Right renal pelvis (tissue), 4 donors: ENCODE measurements at places on chromosomes 4 and X. TPM values are rescaled to one million over a fixed set of nuclear protein-coding genes. Genes with fewer than 3 reads are reported as not detected.

- DNase-seq: no peak
Observed at GRCh38 chr4:164771088-164771487, 17.2 kb downstream of the SMIM31 start.

DNA sequence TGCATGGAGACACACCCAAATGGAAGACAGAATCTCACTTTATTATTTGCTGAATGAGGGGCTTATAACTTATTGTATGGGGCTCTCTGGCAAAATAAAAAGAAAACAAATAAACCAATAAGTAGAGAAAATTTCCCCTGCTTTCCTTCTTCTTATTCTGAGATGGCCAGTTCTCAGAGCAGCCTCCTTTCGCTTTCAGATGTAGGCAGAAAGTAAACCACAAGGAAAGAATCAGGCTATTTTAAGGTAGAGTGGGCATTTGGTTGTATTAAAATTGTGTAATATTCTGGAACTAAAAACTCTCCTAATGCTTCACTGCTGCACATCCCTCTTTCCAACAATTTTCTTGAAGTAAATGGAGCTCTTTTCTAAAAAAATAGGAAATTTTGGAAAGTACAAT is 241.8 kb downstream of the GALNTL6 start:
- DNase-seq: no peak

DNA sequence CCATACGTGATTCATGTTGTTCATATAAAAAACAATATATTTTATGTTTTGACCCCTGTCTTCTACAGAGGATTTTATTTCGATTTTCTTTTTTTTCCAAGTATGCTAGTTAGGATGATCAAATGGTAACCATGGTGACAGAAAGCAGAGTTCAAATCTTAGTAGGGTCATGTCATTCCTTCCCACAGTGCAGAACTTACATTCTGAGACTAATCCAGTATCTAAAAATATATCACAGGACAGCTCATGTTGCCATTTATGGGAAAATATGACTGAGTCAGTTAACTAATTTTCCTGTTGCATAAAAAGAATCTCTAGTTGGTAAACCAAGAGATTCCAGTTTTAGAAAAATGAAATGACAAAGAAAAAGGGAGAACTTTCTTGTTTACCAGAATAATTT is 209.5 kb downstream of the PARM1 start:
- DNase-seq: no peak

GRCh38 chr4:184382189-184382846 is 92.0 kb downstream of the IRF2 start:
- no peak for DNase-seq

- DNase-seq: no peak
Observed at GRCh38 chrX:85084770-85085393, 81.2 kb downstream of the APOOL start.

GRCh38 chr4:137961051-137961438 is 281.1 kb downstream of the SLC7A11 start:
- DNase-seq: no peak

DNA sequence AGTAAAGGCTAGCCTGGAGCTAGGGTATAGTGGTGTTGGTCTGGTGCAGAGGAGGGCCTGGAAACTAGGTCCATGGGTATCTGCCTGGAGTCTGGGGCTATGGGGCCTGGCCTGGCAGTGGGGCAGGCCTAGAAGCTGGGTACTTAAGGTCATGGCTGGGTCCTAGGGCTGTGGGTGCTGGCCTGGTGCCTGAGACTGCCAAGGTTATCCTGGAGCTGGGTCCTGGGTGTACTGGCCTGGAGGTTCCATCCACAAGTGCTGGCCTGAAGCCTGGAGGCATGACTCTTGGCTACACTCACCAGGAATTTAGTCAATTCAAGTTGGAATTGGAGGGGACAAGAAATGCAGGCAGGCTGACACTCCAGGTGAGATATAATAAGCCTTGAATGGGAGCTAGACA is 108.4 kb upstream of the ZCCHC13 start:
- DNase-seq: no peak

DNA sequence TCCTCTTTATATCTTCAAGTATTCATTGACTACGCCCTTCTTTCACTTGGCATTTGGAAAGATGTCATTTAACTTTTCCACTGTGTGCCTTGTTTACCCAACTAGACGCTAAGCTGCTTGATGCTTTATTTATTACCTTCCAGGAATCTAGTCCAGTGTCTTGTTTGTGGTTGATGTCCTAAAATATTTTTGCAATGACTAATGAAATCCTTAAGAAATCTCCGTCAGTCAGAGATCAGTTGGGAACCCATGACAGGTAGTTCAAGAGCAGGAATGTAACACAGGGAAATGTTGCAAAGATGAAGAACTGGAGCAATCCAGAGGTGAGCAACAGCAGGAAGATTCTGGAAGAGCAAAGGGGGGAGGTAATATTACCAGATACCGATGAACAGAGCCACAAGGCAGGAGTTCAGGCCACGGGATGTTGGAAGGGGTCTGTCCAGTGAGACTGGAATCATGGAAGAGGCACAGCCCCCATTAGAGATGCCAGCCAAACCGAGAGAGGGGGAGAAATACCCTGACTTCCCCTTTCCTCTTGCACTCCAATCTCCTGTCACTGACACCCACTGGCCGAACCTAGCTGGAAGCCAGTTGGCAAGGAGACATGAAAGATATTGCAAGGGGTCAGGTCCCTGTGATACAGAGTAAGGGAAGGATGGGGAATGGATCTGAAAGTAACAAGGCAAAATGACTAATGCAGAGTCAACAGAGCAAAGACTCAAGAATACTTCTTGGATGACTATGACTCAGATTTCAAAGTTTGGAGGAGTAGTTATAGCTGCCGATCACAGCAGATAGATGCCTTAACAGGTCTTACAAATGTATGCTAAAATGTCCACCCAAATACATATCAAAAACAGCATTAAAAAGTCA is 62.7 kb upstream of the PHKA2 start:
- no peak for DNase-seq

DNA sequence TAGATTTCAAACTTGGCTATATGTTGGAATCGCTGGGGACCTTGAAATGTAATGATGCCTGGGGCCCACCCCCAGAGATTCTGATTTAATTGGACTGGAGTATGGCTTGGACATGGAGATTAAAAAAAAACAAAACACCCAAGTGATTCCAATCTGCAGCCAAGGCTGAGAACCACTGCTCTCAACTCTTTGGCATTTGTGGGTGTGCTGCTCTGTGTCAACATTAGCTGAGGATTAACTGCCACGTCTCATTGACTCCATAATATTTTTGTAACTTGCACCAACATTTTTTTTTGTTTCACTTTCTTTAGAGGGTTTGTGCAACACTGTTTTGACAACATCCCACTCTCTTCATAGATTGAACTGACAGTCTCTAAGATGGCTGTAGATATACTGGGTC is 41.1 kb upstream of the PDK3 start:
- no peak for DNase-seq

DNA sequence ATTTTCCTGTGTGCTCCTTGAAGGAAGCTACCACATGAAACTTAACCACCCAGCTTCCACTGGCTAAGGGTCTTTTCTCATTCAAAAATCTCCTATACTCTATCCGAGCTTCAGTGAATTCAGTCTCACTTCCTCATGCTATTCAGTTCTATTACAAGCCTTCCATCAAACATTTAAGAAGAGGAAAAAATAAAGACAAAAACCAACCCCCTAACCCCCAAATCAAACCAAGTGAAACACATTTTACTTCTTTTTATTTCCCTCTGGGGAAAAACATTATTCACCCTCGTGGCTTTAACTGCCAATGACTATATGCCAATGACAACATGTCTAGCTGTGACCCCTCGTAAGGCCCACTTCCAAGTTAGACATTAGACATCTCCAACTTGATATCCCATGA is 16.2 kb upstream of the WDR19 start:
- DNase-seq: no peak

GRCh38 chr4:53003959-53004358 is 141.8 kb downstream of the RASL11B start:
- DNase-seq: no peak

DNA sequence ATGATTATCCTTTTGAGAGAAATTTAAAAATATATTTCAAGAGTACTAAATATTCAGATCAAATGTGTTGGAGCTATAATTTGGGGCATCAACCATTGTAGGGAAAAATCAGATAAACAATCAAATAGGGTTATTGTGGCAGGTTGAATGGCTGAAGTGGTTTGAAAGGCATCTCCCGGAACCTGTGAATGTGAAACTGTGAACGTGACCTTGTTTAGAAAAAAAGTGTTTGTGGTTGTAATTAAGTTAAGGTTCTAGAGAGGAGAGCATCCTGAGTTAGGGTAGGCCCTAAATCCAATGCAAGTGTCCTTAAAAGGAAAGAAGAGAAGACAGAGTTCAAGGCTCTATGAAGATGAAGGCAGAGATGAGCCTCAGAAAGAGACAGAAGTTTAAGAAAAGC is 37.4 kb downstream of the ADGRA3 start:
- no peak for DNase-seq

GRCh38 chr4:8317474-8317873 is 47.9 kb downstream of the HTRA3 start:
- DNase-seq: no peak

DNA sequence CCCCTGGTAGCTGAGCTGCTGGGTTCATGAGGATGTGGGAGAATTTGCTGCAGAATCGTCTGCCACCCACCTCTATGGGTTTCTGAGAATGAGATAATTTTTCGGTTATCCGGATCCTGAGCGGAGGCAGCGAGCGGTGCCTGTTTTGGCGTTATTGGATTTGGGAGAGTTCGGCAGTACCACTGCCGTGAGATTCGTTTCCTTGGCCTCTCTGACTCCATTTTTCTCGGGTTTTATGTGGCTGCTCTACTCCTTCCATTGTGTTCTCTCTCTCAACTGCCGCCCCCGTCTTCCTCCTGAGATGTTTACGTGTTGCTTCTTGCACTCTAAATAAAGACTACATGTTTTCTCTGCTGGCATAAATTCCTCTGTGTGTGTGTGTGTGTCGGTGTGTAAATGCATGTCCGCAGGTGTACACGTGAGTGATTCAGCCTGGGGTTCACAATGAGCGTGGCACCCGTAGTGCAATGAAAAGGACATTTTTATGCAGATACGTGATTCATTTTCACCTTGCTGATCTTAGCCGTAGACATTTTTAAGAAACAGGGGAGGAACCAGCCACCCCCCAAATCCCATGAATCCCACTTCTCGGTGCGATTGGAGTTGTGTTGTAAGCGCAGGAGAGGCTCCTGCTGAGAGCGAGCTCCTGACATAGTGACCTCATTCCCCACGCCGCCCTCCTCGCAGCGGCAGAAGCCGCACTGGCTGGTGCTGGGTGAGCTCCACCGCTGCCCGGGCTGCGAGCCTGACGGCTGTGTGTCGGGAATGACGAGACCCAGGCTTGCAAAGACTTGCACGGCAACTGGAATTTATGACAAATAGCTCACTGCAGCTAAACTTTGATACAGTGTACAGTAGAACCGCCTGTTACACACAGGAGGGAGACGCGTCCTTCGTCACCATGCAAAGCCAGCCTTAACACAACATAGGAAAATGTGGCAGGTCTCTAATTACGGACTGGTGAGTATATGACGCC is 82.2 kb downstream of the STOX2 start:
- no peak for DNase-seq

- no peak for DNase-seq
Observed at GRCh38 chrX:122850326-122850725, 333.8 kb upstream of the GRIA3 start.

- no peak for DNase-seq
Observed at GRCh38 chrX:77346859-77347258, 100.3 kb upstream of the FGF16 start.

- DNase-seq: no peak
Observed at GRCh38 chr4:13176741-13177142, 307.4 kb downstream of the RAB28 start.

GRCh38 chrX:6019076-6019475 is 209.6 kb downstream of the NLGN4X start:
- DNase-seq: no peak

Gene PRDM5
- polyA plus RNA-seq: 15.1 TPM

Gene GLOD5
- 2.4 TPM for polyA plus RNA-seq

Gene KCND1
- polyA plus RNA-seq: 4.1 TPM

Gene FREM3
- 0.12 TPM for polyA plus RNA-seq

Gene SYP
- 2.9 TPM for polyA plus RNA-seq

Gene AMER1
- polyA plus RNA-seq: 7.2 TPM

Gene SHROOM4
- polyA plus RNA-seq: 17.2 TPM

Gene SMIM10
- polyA plus RNA-seq: 11.3 TPM

Gene SH2D1A
- polyA plus RNA-seq: 0.12 TPM

Gene SULT1E1
- 659 TPM for polyA plus RNA-seq
